Right cardiac atrium (tissue), 5 donors: ENCODE measurements at places on chromosomes 6 and 20. TPM values are rescaled to one million over a fixed set of nuclear protein-coding genes. Genes with fewer than 3 reads are reported as not detected.

Gene TRMT11
- 12.7 TPM for polyA plus RNA-seq

Gene GDAP1L1
- 1.4 TPM for polyA plus RNA-seq

Gene RALGAPA2
- polyA plus RNA-seq, result 7.2 TPM

Gene KHDC1L
- polyA plus RNA-seq, result not detected

Gene BRPF3
- polyA plus RNA-seq, result 13.8 TPM

Gene ZSCAN31
- polyA plus RNA-seq, result 3.9 TPM

Gene OLIG3
- polyA plus RNA-seq, result not detected

Gene POLR1C
- 13.9 TPM for polyA plus RNA-seq

Gene SOX18
- 26.8 TPM for polyA plus RNA-seq

Gene ZBP1
- polyA plus RNA-seq, result 0.16 TPM

Gene BEND6
- polyA plus RNA-seq, result 0.70 TPM

Gene C6orf118
- not detected for polyA plus RNA-seq

Gene SLC22A7
- polyA plus RNA-seq, result not detected

Gene RRAGD
- polyA plus RNA-seq, result 57.2 TPM

Gene YIPF3
- polyA plus RNA-seq, result 95.0 TPM

Gene LPA
- not detected for polyA plus RNA-seq

Gene BTNL2
- not detected for polyA plus RNA-seq

Gene TFAP2C
- 0.14 TPM for polyA plus RNA-seq

Gene ATAT1
- polyA plus RNA-seq, result 2.8 TPM

Gene MOG
- 4.8 TPM for polyA plus RNA-seq

Gene IRF4
- 0.41 TPM for polyA plus RNA-seq

Gene ECT2L
- polyA plus RNA-seq, result 0.23 TPM

Gene CCND3
- polyA plus RNA-seq, result 72.1 TPM

Gene MOCS1
- polyA plus RNA-seq, result 22.4 TPM

Gene LAMA4
- polyA plus RNA-seq, result 24.2 TPM

Gene C20orf96
- 4.2 TPM for polyA plus RNA-seq

Gene NRSN1
- polyA plus RNA-seq, result 0.11 TPM

Gene TCEA2
- polyA plus RNA-seq, result 38.3 TPM

Gene BPIFB2
- not detected for polyA plus RNA-seq

Gene SIRPA
- polyA plus RNA-seq, result 19.5 TPM
